Right cardiac atrium (tissue), 5 donors: ENCODE measurements at places on chromosomes 11 and 22. TPM values are rescaled to one million over a fixed set of nuclear protein-coding genes. Genes with fewer than 3 reads are reported as not detected.
A peak's percentile ranks its signal among the peaks of the same experiment; 100 is the strongest.

Gene OSBP2
- 12.3 TPM for total RNA-seq

Gene APOL6
- total RNA-seq = 8.5 TPM

Gene ZNF214
- total RNA-seq = 2.1 TPM

Gene ZNF408
- total RNA-seq = 6.5 TPM

Gene CSNK2A3
- 1.4 TPM for total RNA-seq

Gene SYT12
- 0.11 TPM for total RNA-seq

Gene IL17REL
- total RNA-seq = 0.06 TPM

GRCh38 chr11:9616042-9616675, 42.7 kb downstream of the WEE1 start:
- DNase-seq = no peak

DNA sequence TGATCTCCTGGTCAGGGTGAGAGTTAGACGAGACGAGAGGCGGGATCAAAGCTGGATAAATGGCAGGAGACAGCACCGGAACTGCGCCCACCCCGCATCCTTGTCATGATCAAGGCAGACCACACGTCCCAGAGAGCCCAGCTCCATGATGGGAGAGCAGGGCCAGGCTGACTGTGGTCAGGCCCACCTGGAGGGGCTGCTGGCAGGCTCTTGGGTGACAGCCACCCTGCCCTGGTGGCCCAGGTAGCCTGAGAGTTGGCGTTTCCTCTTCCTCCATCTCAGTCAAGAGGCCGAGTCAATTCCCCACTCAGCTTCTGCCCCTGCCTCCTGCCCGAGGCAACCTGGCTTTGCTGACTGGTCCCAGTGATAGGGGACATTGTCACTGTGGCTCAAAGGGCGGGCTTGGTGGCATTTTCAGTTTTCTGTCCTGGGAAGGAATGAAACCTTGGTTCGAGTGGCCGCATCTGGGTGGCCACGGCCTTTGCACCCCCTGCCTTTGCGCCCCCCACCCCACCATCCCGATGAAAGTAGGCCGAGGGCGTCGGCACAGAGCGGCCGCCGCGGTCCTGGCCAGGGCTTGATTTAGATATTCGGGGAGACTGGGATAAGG, 60.8 kb upstream of the PPARA start:
- DNase-seq = peak; percentile 66

DNA sequence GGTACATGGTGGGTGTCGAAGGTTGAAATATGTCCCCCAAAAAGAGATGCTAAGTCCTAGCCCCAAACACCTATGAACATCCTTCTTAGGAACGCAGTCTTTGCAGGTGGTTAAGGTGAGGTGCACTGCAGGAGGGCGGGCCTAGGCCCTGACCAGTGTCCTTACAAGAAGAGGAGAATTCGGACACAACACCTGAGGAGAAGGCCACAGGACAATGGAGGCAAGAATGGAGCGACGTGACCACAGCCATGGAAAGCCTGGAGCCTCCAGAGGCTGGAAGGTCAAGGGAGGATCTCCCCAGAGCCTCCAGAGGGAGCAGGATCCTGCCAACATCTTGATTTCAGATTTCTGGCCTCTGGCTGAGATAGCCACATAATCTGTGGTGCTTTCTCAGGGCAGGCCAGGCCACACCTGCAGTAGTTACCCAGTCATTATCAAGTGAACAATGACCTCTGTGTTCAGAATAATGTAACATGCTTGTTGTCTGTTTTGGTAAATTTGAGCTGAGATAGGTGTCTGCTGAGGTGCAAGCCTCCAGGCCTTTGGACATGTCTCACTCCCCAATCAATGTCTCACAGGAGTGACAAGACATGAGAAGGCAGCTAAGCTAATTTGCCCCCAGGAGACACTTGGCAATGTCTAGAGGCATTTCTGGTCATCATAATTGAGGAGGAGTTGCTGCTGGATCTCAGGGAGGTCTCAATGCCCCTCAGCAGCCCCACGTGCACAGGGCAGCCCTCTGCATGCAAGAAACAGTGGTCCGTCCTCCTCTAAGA, 498.9 kb downstream of the BRD1 start:
- no peak for DNase-seq

DNA sequence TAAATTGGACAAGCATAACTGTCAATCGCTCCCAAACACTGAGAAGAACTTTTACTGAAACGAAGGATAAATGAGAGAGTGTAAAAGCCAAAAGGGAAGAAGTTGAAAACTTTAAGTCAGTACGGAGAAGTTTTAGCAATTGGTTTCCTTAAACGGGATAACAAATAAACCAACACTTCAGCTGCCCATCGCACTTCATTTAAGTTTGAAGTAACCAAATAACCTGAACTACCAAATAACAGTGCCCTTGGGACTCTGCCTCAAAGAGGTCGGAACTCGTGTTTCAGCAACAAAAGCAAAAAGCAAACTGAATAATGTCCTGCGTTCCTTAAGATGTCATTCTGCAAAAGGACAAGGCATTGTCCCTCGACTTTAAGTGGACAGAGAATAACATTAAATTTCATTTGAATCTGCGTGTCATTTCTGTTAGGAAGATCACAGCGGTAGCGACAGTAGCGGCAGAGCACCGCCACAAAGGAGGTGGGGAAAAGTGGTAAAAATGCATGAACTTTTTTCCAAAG, 127.0 kb upstream of the C11orf58 start:
- no peak for DNase-seq

DNA sequence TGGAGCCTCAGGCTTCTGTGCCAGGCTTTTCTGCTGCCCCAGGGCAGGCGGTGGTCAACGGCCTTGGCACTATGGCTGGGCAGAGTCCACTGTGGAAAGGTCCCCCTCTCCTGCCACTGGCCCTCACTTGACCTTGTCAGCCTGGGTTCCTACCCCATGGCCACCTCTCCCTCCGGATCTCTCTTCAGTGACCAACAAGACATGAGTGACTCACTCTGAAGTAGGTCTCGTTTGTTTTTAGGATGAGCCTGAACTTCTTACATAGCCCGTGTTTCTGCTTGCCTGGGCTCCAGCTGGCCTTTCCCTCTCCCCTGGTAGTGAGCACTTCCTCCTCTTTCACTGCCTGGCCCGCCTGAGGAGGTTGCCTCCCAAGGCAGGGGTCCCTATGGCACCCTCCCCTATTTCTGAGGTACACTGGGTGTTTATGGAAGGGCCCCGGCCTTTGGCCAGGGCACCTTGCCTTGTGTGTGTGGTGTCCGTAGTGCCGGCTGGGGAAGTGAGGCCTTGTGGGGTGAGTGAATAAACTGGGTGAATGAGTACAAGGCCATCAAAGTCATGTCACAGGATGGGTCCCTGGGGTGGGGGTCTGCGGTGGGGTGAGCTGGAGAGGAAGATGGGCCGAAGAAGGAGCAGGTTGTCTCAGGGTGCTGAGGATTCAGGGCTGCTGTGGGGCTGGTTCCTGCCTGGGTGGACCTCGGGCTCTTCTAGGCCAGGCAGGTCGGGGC, 5.0 kb downstream of the SHANK3 start:
- no peak for DNase-seq

DNA sequence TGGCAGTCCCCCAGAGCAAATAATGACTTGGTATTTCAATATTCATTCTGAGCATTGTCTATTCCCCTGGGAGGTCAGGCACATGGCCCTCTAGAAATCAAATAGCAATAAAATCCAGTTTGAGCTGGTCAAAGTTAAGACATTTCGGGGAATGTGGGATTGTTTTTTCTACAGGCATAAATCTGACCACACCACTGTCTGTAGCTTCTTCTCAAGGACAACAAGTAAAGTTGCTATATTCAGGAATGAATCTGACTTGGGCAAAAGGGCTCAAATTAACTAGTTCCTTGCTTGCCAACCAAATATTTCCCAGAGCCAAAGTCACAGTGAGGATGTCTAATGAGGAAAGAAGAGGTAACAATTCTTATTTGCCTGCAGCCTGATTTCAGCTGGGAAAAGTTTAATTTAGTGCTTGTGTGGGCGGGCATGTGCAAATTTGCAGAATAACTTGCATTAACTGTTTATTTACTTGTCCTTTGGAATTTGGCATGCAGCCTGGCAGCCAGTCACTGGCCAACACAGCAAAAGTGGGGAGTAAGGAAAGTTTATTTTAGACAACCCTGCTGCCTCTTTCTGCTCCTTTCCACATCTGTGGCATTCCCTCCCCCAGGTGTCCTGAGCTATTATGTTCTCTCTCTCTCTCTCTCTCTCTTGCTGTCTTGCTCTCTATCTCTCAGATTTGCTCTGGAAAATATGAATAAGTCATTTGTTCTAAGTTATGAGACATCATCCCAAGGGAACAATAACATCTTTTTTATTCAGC, 51.2 kb upstream of the ARHGAP20 start:
- DNase-seq = peak; percentile 48

DNA sequence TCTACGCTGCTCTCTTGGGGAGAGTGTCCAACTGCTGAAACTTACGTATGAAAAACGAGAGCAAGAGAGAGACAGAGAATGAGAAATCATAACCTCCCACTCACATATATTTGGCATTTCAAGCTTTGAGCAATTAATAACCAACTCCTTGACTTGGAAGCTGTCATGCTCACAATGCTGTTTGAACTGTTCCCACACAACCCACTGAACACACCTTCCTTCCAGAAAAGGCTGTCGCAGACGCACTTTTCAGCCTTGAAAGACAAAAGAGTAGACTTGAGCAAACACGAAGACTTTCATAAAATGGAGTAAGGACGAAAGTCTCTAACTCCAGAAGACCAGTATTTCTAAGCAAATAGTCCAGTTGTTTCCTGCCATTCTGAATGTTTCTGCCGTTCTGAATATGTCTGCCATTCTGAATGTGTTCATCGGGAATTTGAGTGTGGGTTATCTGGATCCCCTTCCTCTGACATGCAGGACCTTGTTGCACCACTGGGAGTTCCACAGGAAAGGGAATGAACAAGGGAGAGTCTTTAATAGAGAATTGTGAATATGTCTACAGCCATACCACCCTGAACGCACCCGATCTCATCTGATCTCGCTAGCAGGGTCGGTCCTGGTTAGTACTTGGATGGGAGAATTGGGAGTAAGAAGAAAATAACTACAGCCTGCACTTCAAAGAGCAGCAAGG, 86.2 kb upstream of the BARX2 start:
- DNase-seq = no peak

GRCh38 chr11:128559496-128560103, 27.8 kb downstream of the ETS1 start:
- DNase-seq = no peak

DNA sequence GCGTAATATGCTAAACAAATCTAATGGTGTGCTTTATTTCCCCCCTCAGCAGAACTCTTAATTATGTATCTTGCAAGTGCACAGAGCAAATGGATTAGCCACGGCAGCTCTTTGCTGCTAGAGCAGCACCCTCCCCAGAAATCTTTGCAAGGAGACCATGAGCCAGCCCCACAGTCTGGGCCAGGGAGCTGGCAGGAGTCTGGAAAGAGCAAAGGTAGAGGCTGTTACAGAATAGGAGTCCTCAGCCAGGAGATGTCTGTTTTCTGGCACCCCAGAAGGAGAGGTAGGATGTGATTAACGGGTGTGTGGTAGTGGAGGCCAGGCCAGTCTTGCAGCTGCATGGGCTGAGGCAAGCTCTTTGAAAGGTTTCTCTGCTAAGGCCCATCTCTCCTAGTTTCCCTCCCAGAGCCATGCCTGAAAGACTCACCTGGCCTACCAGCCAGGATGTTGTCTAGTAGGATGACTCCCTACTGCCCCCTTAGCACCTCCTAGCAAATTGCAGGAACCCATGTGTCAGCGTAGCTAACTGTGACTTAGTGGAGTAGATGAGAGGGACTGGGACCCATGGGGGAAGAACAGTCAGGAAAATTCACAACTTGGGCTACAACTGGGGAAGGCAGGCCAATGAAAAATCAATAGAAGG, 557.2 kb downstream of the BUD13 start:
- DNase-seq = no peak

- peak; percentile 41 for DNase-seq
Observed at GRCh38 chr11:69470793-69471728, 10.4 kb upstream of the LINC01488 start.

DNA sequence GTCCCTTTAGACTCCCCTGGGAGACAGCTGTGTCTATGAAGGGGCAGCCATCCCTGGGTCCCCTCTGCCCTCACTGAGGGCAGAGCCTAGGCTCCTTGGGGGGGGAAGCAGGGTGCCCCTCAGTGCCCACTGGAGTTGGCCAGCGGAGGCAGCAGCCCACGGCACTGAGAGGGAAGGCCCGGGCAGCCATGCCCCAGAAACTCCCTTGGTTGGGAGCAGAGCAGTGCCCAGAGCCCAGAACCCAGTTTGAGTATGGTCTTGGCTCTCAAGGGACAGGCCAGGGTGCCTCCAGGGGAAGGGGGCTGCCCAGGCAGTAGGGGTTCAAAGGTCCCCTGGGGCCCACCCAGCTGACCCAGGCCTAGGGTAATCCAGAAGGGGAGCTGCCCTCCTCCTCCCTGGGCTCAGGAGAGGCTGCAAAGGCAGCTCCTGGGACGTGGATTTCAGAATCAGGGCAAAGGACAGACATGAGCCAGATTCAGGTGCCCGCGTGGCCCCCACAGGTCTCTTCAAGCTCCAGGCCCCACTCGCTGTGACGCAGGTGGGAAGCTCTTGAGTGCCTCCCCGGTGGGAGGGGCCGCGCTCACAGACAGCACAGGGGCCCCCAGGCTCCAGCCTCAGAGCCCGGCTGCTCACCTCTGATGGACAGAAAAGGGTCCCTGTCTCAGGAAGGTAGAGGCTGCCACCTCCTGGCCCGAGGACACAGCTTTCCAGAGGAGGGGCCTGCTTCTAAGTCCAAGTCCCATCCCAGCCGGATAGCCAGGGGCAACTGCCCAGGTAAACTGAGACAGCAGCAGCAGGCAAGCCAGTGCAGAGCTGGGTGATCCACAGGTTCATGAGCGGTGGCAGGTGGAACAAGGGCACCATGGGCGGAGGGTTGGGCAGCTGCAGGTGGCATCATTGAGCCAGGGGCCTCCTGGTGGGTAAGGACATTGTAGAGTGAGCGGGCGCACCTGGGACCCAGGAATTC, 2.6 kb downstream of the C11orf21 start:
- DNase-seq = no peak

GRCh38 chr11:70883973-70884623, 368.3 kb downstream of the SHANK2 start:
- DNase-seq = peak; percentile 47

DNA sequence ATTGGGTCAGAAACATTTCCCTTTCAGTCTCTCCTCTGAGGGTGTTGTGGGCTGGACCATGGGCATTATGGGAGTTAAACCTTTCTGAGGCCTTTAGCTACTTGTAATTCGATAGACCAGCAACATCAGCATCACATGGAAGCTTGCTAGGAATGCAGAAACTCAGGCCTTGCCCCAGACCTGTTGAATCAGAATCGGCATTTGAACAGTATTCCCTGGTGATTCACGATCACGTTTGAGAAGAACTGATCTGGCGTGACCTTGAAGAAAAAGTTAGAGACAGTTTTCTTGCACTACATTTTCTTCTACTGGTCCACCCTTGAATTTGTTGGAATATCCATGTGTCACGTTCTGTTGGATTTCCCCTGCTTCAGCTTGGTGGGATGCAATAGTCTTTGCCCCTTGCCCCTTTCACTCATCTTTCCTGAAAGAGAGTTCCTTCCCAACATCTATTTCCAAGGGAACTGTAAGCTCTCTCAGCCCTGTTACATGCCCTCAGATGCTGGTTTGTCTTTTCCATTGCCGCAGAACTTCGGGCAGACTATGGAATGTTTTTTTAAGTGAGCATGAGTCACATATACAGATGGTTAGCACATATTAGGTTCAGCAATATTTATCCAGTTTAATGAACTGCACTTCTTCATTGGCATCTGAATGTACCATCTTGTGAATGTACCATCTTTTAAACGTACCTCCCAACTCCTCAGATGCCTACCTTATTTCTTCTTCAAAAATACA, 23.9 kb downstream of the EHF start:
- no peak for DNase-seq

GRCh38 chr11:6258141-6258540, 1.5 kb upstream of the CCKBR start:
- no peak for DNase-seq

GRCh38 chr22:32839831-32840584, 38.5 kb downstream of the TIMP3 start:
- no peak for DNase-seq
